ENCODE measurements at places on chromosomes 13 and 19.
A peak's percentile ranks its signal among the peaks of the same experiment; 100 is the strongest.

- no peak for DNase-seq
These were observed 19.4 kb upstream of the F7 start for GRCh38 chr13:113086031-113086750.

DNA sequence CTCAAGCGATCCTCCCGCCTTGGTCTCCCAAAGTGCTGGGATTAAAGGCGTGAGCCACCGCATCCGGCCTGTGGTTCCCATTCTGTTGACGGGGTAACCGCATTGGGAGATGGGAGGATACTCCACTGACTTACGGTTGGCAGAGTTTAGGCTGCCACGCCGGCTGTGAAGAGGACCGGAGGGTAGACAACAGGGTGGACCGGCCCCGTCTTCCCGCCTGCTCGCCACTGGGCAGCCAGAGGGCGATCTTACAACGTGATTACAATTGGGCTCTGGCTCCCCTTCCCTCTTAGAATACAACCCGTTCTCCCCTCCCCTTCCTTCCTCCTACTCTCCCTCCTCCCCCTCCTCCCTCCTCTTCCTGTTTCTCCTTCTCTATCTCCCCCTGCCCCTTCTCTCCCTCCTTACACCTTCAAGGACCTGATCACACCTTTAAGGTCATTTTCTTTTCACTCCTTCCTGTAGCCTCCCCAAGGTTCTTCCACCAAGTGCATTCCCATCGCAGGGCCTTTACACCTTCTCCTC is 957 bp upstream of the CCDC194 start:
- peak; percentile 52 for DNase-seq

DNA sequence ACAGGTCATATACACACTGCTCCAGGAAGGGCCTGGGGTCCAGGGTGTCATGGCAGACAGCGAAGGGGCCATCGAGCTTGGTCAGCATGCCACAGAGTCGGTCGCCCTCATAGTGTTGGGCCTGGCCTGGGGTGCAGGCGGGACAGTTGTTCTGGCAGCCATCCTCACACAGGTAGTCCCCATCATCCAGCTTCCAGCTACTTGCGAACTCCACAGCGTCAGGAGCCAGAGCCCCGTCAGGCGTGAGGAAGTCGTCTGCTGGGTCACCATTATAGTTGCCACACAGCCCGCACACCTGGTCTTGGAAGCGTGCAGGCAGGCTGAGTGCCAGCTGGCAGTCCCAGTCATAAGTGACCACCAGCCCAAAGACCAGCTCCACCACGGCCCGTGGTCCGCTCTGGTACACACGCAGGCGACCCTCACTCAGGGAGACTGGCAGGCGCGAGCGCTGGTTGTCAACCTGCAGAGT is 16.2 kb downstream of the FCGBP start:
- DNase-seq = no peak

GRCh38 chr13:23778879-23779278 is 110.3 kb downstream of the MIPEP start:
- no peak for DNase-seq

DNA sequence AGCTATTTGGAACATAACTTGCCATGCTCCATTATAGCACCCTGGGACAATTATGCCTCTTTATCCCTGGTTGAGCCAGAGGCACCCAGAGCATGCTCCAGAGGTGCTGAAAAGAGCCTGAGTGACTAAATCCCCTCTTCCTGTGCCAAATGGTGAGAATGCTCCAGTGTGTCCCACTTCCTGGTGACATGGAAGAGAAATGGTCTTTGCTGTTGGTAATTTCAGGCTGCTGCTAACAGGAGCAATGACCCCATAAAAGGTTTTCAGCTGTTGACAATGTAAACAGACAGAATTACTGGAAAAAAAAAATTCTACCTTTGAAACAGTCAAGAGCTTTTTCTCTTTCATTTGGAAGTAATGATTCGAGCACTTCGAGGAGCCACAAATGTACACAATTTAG is 341.8 kb downstream of the FGF9 start:
- DNase-seq = no peak

GRCh38 chr13:101144808-101145419 is 271.4 kb downstream of the NALCN start:
- peak; percentile 9 for DNase-seq

Data from urothelium cell line (cell line).